ENCODE measurements at places on chromosomes 7 and 10. TPM values are rescaled to one million over a fixed set of nuclear protein-coding genes. Genes with fewer than 3 reads are reported as not detected.
A peak's percentile ranks its signal among the peaks of the same experiment; 100 is the strongest.

OPALIN gene
- total RNA-seq: not detected

CYP26A1 gene
- total RNA-seq: not detected

CHCHD3 gene
- 130 TPM for total RNA-seq

NRCAM gene
- total RNA-seq: 158 TPM

PPP1R17 gene
- not detected for total RNA-seq

SORCS1 gene
- total RNA-seq: 0.20 TPM

DEPP1 gene
- total RNA-seq: 0.89 TPM

ZNF727 gene
- not detected for total RNA-seq

EPDR1 gene
- total RNA-seq: 103 TPM

MSMB gene
- not detected for total RNA-seq

- DNase-seq: no peak
Measured at GRCh38 chr10:112843623-112844022, 106.4 kb upstream of the TCF7L2 start.

GRCh38 chr10:86263209-86263608 is 103.4 kb downstream of the GRID1 start:
- DNase-seq: no peak

DNA sequence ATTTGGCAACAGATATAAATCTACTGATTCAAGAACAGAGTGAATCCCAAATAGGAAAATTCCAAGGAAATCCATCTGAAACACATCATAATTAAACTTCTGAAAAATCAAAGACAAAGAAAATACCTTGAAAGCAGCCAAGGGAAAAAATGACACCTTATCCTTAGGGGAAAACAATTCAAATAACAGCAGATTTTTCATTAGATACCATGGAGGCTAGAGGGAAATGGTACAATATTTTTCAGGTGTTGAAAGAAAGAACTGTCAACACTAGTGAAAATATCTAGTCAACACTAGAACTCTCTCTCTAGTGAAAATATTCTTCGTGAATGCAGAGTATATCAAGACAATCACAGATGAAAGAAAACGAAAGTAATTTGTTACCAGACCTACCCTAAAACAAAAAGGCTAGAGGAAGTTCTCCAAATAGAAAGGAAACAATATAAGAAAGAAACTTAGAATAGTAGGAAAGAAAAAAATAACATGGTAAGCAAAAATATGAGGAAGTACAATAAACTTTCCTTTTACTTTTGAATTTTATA is 5.7 kb upstream of the FAM241B start:
- DNase-seq: no peak

DNA sequence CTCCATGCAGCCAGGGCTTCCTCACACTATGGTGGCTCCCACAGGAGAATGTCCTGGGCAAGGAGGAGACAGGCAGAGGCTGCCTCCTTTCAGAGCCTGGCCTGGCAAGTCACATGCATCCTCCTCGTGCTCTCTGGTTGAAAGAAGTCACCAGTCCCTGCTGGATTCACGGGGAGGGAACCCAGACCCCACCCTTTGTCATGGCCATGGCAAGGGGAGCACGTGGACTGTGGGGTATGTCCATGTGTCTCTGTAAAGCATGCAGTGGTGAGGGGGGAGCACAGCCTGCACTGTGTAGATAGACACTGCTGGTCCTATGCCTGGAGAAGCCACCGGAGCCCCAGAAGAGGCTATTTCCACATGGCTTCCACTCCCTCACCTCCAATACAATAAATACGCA is 225.0 kb downstream of the TCERG1L start:
- no peak for DNase-seq

DNA sequence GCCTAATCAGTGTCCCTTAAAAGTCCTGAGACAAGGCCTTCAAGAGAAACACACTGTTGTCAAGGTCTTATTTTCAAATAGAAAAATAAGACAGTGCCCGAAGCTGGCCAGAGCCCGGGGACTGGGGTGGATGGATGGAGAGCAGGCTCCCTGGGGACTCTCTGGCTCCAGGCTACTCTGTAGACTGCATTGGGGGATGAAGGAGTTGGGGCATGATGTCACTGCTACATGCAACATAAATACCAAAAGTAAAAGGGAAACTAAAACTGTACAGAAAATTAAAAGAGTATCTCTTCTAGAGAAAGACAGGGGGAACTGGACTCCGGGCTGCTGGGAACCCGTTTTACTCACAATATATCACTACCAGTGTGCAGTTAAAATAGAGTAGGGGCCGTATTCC is 629.8 kb downstream of the KCNMA1 start:
- DNase-seq: no peak

- no peak for DNase-seq
Measured at GRCh38 chr7:153087498-153087897, 327.9 kb downstream of the ACTR3B start.

DNA sequence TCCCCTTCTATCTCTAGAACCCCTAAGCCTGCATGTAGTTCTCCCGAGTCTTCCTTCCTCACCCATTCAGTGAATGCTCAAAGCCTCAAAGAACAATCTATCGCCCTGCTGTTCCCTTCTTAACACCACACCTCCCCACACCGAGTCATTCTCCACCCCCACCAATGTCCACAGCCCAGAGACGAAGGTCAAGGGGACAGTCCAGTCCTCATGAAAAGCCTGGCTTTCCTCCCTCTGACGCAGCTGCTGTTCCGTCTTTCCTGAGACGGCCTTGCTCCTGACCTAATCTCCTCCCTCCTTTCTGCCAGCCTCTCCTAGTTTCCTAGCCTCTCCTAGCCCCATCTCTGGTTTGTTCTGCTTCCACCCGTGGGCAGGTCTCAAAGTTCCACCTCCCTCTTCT is 9.2 kb downstream of the MOSPD3 start:
- DNase-seq: no peak

GRCh38 chr10:66258693-66259092 is 667.1 kb upstream of the LRRTM3 start:
- no peak for DNase-seq

DNA sequence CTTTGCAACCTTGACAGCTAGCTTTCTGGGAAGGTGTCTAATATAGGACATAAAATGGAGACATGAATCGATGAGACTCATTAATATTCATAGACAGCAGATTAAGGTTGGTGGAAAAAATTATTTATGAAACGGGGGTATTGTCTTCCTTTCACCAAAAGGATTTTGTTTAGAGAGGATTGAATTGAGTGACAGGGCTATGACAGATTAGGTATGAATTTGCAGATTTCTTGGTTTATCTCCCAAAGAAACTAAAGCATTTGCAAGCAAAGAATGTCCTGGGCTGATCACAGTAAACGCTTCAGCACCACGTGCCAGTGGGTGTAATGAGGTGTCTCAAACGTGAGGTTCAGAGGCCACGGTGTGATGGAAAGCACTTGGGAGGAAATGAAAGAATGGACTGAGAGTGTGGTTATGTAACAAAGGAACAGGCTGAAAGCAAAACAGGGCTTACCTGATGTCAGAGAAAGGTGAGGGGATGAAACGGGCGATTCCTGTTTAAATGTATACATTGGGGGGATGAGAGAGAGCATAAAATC is 329.2 kb upstream of the NPVF start:
- no peak for DNase-seq

DNA sequence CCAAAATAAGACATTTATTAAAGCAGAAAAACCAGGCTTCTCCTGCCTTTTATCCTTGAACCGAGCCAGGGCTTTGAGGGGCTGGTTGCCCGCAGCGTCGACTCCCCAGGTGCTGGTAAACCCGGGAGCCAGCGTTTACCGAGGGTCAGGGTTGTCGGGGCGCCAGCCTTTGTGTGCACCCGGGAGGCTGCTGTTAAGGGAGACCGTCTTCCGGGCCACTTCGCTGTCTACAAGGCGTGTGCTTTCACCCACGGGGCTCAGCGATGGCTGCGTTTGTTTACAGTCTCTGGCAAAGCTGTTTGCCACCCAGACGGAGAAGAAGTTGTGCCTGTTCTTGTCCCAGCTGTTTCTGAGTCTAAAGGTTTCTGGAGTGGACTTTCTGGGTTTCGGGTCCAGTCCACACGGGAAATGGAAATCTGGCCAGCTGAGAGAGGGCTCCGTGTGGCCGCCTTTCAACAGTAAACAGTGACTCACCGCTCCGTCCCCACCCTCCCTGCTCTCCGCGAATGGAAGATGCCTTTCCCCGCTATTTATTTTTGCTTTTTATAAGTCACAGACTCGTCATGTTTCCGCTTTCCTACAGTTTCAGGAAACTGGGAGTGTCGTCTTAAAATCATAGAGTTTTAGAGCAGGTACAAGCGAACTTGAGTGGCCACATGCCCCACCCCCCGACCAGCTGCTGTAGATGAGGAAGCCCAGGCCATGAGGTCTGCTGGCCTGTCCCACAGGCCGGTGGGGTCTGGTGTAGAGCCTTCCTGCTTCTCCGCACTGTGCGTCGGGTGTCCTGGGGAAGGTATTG is 2.2 kb downstream of the MAFK start:
- DNase-seq: peak; percentile 85

GRCh38 chr7:141444961-141445360 is 106.2 kb upstream of the AGK start:
- no peak for DNase-seq

GRCh38 chr7:45384499-45384898 is 189.7 kb upstream of the ADCY1 start:
- no peak for DNase-seq

- no peak for DNase-seq
Measured at GRCh38 chr7:51297986-51298385, 18.6 kb downstream of the COBL start.

DNA sequence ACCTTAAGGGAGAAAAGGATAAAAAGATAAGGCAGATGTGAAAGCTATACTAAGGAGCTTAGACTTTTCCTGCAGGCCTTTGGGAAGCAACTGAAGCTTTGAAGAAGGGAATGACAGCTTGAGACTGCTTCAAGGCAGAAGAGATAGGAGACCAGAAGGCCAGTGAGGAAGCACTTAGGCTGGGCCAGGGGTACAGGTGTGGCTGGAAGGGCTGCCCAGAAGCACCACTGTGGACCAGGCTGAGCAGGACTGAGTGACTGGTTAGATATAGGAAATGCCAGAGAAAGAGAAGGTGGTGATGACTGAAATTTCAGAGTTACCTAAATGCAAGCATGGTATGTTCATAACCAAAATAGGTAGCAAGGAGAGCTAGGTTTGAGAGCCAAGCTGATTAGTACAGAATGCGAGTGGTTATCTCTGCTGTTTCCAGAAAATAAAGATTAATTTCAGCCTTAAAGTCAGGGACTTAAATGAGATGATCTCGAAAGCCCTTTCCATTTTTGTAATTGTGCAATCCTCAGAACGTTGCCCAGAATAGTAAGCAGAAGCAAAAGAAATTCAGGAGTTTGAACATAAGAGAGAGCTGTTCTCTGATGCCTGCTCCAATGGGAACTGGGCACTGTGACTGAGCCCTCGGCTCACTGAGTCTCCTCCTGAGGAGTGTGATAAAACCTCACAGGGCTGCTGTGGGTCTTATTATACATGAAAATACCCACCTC is 54.9 kb downstream of the MET start:
- DNase-seq: no peak

DNA sequence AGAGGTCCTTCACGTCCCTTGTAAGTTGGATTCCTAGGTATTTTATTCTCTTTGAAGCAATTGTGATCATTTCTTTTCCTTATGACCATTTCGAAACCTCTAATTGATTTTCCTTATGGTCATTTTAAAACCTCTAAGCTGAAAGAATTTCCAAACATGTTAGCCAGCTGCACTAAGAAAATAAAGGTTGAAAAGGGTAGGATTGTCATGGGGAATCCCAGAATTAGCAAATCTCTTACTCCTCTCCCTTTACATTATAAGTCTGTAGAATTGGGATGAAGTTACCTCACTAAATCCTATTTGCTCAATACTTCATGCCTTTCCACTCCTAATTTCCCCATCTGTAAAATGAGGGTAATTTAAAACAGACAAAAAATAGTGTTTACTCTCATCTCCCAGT is 79.5 kb downstream of the FAM185A start:
- no peak for DNase-seq

- no peak for DNase-seq
Measured at GRCh38 chr7:152025937-152026890, 740 bp downstream of the GALNT11 start.

- no peak for DNase-seq
Measured at GRCh38 chr10:79438021-79438698, 7.3 kb downstream of the ZCCHC24 start.

- peak; percentile 84 for DNase-seq
Measured at GRCh38 chr7:2802504-2803341, 41.4 kb downstream of the GNA12 start.

DNA sequence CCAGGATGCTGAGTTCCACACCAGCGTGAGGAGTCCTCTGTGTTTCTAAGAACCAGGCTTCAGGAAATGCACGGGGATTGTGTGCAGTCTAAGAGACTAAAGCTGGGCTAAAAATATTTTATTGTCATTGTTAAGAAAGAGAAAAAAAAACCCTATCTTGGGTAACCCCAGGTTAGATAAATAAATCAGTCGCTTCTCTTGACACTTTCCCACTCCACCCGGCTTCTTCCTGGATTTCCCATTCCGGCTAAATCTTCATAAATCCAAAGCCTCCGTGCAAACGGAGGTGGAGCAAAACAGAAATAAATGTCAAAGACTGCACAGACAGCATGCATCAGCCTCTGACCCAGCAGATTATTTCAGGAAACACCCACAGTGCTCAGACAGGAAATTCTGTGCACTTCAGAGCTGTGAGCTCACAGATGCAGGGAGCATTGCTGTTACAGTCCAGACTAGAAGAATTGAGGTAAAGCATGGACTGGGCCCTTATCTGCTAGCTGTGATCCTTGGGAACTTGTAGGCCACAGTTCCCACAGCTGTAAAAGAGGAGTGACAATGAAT is 44.8 kb upstream of the GRID1 start:
- DNase-seq: peak; percentile 30

GRCh38 chr10:74000892-74001669 is 3.2 kb downstream of the VCL start:
- no peak for DNase-seq

DNA sequence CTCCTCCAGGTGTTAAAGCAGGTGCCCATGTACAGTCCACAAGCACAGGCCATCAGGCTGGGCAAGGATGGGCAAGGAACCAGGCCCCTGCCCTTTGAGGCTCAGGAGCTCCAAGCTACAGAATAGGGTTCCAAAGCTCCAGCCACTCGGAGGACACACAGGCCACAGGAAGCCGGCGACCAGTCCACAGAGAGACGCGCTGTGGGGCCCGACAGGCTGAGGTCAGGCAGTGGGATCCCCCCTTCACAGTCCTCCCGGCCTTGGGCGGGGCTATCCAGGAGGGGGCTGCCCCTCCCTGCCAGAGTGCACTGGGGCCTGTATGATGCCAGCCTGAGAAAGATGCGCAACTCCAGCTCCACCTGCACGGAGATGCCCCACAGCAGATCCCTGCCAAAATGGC is 34.0 kb downstream of the MAD1L1 start:
- no peak for DNase-seq
